ENCODE measurements at places on chromosomes 4 and X. TPM values are rescaled to one million over a fixed set of nuclear protein-coding genes. Genes with fewer than 3 reads are reported as not detected.

GRCh38 chrX:26466387-26466786 lies 250.4 kb downstream of the MAGEB5 start:
- no peaks in the 10 kb centered on the region for H3K27me3 ChIP-seq
- no peak overlapping the region for H3K27ac ChIP-seq
- no peaks in the 10 kb centered on the region for H3K4me1 ChIP-seq

GRCh38 chrX:132119821-132120515 lies 7.9 kb downstream of the FRMD7 start:
- H3K27me3 ChIP-seq, result no peaks in the 10 kb centered on the region
- no peak overlapping the region for H3K4me3 ChIP-seq
- no peaks in the 10 kb centered on the region for H3K4me1 ChIP-seq
- no peak for DNase-seq

- no peaks in the 10 kb centered on the region for H3K36me3 ChIP-seq
- no peak overlapping the region for H3K27ac ChIP-seq
- no peak for DNase-seq
Measured at GRCh38 chr4:173534434-173534833, 4.4 kb upstream of the HAND2 start.

DNA sequence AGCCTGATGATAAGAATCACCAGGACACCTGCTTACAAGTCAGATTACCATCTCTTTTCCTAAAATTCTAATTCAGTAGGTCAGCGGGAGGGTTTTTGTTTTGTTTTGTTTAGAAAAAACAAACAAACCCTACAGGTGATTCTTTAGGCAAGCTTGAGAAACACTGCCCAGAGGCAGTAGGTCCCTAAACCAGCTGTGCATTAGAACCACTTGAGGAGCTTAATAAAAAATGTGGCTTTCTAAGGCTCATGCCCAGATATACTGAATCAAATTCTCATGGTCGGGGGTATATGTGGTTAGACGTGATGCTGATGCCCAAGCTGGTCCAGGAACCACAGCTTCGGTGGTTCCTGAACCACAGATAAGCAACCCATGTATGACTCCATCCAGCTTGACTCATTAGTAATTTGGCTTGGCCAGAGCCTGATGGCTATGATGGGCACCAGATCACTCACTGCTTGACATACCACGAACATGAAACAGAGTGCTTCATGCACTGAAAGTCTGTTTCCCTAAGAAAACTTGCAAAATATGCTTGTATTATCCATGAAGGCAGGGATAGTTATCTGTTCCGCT lies 338.1 kb upstream of the F9 start:
- no peak overlapping the region for H3K27ac ChIP-seq
- no peaks in the 10 kb centered on the region for H3K4me1 ChIP-seq
- no peak for DNase-seq
- no peak overlapping the region for H3K4me3 ChIP-seq
- H3K36me3 ChIP-seq, result no peaks in the 10 kb centered on the region
- H3K27me3 ChIP-seq, result peaks cover 7% of the 10 kb centered on the region

- H3K4me3 ChIP-seq, result no peak overlapping the region
- no peaks in the 10 kb centered on the region for H3K27me3 ChIP-seq
- H3K27ac ChIP-seq, result no peak overlapping the region
- no peak for DNase-seq
- peaks cover 4% of the 10 kb centered on the region for H3K4me1 ChIP-seq
- peaks cover 14% of the 10 kb centered on the region for H3K36me3 ChIP-seq
Measured at GRCh38 chr4:82866706-82867385, 24.1 kb downstream of the SEC31A start.

- no peak overlapping the region for H3K4me3 ChIP-seq
- H3K27me3 ChIP-seq, result no peaks in the 10 kb centered on the region
- H3K27ac ChIP-seq, result no peak overlapping the region
- H3K4me1 ChIP-seq, result no peaks in the 10 kb centered on the region
Measured at GRCh38 chrX:130523460-130524394, 121.9 kb downstream of the RBMX2 start.

- no peaks in the 10 kb centered on the region for H3K27me3 ChIP-seq
- H3K4me3 ChIP-seq, result no peak overlapping the region
- H3K27ac ChIP-seq, result no peak overlapping the region
- H3K4me1 ChIP-seq, result no peaks in the 10 kb centered on the region
- no peak for DNase-seq
Measured at GRCh38 chr4:515251-515650, 16.2 kb downstream of the PIGG start.

DNA sequence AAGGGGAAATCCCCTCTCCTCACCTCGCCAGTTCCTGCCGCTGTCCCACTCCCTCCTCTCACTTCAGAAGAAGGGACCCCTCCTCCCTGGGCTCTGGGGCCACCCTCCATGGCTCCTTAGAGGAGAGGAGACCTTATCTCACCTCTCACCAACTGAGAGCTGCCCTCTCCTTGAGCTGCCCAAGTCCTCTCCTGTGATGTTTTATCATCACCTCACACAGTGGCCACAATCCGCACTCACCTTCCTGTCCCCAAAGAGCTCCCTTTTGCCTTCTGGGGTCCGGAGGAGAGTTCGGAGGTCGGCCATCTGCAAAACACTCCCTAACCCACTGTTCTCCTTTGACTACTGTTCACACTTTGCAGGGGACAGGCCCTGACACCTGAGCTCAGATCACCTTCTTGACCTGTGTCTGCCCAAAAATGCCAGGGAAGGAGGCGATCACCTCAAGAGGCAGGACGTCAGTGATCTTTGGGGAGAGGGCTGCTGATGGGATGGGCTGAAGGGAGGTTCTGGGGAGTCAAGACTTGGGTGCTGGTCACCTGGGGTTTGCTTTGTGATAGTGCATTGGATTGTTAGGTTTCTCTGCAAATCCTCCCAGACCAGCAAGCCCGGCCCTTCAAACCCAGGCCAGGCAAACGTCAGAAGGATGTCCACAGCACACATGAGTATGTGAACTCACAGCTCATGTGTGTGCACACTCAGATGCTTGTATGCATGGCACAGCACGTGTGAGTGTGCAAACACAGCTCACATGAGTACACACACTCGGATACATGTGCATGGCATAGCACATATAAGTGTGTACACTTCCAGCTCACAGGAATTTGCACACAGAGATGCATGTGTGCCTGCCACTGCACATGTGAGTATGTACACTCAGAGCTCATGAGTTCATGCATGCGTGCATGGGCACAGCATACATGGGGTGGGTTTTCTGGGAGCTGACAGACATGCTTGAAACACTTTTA lies 41.8 kb downstream of the HTRA3 start:
- no peaks in the 10 kb centered on the region for H3K36me3 ChIP-seq
- no peak overlapping the region for H3K4me3 ChIP-seq
- DNase-seq, result no peak

Gene XG
- total RNA-seq, result 1.5 TPM

Gene MID1
- not detected for total RNA-seq

Gene HSFX1
- total RNA-seq, result 3.2 TPM

Gene COL4A6
- total RNA-seq, result 0.03 TPM
